Fibroblast of skin of left biceps (primary cell): ENCODE measurements at places on chromosomes 5 and 9.

DNA sequence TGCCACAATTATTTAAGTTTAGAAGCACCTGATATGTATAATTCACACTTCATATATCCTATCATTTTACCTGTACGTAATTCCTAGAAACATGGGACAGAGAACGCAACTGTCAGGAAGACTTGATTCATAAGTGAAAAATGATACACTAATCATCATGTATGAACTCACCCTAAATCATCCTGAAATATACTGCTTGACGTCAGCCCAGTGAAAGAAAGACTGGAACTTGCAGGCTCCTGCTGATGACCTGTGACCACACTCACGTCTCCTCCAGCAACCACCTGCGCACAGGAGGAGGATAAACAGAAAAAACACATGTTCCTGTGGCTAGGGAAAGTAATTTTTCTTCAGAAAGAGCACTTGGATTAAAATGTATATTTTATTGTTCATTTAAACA lies 169.7 kb downstream of the MPDZ start:
- DNase-seq = no peak

DNA sequence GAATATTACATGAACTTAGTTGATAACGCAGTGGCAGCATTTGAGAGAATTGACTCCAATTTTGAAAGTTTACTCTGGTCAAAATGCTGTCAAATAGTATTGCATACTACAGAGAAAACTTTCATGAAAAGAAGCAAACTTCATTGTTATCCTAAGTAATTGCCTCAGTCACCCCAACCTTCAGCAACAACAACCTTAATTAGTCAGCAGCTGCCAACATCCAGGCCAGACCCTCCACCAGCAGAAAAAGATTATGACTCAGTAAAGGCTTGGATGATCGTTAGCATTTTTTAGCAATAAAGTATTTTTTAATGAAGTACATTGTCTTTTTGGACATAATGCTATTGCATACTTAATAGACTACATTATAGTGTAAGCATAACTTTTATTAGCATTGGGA lies 40.8 kb upstream of the SPDL1 start:
- DNase-seq = no peak

GRCh38 chr9:69667306-69667705 lies 4.9 kb downstream of the APBA1 start:
- no peak for DNase-seq

GRCh38 chr5:40171971-40172370 lies 507.7 kb upstream of the PTGER4 start:
- DNase-seq = peak; percentile 15
